Mesenteric fat pad (tissue), 1 donor: ENCODE measurements at places on chromosomes 7 and 10. TPM values are rescaled to one million over a fixed set of nuclear protein-coding genes. Genes with fewer than 3 reads are reported as not detected.

DNA sequence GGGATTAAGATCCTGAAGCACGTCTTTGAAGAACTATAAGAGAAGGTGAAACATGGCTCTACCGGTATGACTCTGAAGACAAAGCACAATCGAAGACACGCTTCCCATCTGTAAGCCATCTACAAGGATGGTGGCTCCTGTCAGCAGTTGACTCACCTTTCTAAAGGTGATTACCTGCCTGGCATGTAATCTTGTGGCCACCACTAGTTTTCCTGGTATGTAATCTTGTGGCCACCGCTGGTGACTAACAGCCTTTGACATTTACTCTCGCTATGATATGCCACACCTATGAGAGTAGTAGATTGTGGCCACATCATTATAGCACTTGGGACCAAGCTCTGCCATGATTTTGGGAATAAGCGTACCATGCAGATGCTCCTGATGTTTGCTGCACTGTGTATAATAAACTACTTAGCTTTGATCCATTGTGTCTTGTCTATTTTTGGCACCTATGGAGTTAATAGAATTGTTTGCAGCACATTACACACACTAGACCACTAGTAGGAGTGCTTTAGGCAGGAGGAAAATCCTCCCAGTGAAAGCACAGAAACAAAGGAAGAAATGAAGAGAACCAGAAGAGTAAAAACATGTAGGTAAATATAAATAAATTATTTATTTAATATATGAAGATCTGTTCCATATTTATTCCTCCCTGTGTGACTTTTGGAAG lies 59.8 kb downstream of the VAX1 start:
- no peak for DNase-seq

DNA sequence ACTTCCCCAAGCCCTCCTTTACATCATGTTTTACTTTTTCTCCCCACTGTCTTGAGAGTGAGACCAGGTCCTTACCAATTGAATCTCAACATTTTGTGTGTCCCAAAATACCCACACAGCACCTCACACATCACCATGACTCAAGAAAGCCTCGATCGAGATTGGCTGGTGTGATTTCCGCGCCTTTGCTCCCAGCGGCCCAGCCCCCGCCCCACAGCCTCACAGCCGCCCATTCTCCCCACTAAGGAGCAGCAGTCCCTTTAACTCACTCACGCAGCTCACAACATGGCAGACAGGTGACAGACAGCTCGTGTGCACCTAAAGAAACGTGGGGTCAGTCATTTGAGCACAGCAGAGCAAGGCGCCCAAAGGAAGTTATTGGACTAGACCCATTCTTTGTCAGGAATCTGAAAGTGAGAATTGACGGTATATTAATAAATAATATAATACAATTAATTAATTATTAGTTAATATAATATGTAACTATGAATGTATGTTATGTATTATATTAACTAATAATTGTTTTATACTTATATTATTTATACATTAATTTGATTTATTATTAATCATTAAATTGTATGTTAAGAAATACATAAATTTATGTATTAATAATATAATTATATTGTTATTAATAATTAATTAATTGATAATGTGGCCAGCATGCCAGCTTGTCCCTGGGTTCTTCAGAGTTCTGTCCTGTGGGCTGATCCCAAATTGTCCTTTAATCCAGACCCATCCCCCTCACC lies 204.9 kb upstream of the RNF32 start:
- no peak for DNase-seq

- no peak for DNase-seq
These were observed 100.2 kb downstream of the SVIL start for GRCh38 chr10:29534590-29534989.

DNA sequence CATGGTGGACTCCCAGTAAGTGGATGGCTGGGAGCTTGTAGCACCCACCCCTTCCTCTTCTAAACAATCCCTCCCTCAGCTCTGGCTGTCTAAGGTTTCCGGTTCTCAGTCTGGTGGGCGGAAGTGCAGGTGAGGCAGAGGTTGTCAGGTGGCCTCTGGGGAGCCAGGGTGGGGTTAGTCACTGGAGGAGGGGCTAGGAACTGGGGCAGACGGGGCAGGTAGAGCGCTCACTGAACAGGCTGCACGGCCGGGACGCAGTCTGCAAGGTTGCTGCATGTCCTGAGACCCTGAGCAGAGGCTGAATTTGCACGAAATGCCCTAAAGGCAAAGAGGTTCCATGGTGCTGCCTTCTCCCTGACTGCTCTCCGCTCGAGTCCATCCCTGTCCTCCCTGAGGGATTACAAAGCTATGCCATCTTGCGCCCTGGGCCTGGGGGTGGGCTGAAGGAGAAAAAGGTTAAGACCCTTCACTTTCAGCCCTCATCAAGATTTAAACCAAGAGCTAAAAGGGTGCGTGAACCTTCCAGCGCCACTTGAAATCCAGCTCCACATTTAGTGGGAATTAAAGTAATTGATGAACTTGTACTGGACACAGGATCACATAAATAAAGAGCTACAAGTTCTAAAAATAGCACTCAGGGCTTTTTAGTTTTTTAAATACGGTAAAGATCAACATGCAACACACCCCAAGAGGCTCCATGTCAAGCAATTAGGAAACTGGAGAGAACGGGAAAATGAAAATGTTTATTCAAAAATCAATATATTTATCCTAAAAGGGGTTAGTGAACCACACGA lies 62.3 kb upstream of the CTBP2 start:
- DNase-seq = no peak

- no peak for DNase-seq
These were observed 162.5 kb upstream of the MALRD1 start for GRCh38 chr10:18886102-18886501.

- DNase-seq = no peak
These were observed 1.3 kb upstream of the SPOCK2 start for GRCh38 chr10:72089618-72090017.

- no peak for DNase-seq
These were observed 259.0 kb downstream of the ADRA2A start for GRCh38 chr10:111335826-111336225.

DNA sequence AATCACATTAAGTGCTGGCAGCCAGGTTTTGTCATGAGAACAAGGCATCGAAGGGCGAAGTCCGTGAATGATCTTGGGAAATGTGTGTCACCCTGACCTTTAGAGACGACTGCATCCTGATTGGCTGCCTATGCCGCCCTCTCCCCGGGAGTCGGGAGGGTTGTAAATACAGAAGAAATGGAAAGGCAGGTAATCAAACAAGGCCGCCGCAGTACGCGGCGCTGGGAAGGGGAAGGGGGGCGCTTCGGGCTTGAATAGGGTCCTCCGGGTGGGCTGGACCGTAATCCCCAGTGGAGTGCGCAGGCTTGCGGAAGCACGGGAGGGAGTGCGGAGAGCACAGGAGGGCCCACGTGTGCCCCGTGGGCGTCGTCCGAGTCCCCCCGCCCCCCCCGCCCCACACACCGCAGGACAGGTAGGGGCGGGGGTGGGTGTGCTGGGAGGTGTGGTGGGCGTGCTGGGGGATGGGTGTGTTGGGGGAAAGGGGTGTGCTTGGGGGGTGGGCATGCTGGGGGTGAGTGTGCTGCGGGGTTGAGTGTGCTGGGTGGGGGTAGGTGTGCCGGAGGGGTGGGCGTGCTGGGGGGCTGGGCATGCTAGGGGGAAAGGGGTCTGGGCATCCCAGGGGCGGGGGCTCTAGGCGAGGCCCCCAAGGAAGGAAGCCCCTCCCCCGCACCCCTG lies 169.4 kb downstream of the ARHGAP12 start:
- DNase-seq = no peak

TUBAL3 gene
- total RNA-seq = not detected

CHRM2 gene
- not detected for total RNA-seq

WASL gene
- 35.0 TPM for total RNA-seq

GIMAP4 gene
- 49.4 TPM for total RNA-seq

CYP2C18 gene
- total RNA-seq = 0.39 TPM
